ENCODE measurements at places on chromosomes 1 and 21.
A peak's percentile ranks its signal among the peaks of the same experiment; 100 is the strongest.

DNA sequence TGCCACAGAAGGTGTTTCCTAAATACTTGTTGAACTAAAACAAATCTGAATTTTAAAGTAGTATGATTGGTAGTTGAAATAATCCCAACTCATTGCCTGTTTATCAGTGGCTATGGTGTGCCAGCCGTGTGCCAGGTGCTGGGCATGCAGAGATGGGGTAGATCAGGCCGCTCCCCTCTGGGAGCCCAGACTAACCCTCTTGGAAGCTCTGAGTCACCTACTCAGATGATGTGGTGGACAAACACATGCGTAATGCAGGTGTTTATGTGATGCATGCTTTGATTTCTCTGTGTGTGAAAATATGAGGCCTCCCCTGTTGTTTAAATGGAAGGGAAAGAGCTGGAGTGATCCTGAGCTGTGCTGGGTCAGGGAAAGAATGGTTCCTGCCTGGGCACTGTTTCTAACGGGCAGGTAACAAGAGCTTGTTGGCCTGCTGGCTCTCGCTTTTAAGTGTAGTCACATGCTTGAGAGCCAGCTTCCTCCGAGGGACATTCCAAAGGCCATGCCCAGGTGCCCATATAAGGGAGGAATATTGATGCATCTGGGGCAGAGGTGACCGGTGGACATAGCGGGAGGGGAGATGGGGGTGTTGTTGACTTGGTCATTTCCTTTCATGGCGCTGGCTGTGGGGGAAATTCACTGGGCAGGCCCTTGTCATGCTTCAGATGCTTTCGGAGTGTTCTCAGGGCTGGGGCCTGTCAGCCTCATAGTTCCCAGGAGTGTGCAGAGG, 10.2 kb downstream of the MFN2 start:
- no peak for DNase-seq

GRCh38 chr1:20057886-20058420, 12.0 kb upstream of the PLA2G5 start:
- no peak for DNase-seq

GRCh38 chr21:43188181-43188580, 19.4 kb downstream of the CRYAA start:
- DNase-seq, result no peak

DNA sequence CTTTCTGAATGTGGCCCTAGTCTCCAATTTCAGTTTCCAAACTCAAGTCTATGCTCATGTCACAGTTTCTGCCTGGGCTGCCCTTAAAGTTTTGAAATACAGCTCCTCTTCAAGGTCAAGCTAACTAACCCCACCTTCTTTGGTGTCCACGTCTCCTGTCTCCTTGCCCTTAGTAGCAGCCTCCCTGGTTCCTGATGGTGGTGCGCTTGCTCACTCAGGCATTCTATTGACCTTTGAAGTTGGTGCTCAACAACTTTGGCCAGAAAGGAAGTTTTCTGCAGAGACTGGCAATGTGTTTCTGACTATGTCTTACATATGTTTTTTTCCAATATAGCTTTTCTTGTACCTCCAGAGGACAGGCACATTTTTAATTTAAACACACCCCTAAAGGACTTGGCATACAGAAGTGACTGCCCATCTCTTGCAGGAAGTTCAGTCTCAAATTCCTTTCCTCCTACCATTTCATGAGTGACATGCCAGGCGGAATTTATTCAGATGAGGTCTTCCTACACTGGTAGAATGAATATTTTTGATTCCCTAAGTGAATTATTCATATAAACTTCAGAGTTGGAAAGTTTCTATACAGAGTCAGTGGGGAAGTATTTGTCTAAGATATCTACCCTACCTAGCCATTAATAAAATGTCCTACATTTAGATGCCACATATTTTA, 364.3 kb upstream of the USP24 start:
- DNase-seq, result no peak

DNA sequence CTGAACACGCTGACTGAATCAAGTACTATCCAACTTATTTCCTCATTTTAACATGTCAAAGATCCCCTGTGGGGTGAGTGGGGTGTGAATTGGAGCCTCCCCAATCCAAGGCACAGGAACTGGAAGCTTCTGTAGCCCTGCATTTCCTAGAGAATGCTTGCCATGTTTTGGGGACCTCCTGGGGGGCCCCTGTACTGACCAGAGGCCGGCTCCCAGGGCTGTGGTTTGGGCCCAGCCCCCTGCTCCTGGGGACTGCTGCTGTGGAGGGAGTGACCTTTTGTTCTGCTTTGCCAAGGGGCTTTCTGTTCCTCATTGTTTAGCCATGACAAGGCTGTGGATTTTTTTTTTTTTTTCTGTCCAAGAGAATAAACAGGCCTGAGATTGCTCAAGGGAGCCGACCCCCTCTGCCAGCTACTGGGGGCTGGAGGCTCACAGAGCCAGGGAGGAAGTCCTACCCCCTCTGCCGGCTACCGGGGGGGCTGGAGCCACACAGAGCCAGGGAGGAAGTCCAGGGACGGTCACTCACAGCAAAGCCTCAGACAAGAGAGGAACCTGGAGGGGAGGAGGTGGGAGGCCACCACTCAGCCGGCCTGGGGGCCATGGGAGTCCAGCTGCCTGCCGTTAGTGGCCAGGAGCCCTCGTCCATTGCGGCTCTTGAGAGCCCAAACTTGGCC, 17.4 kb downstream of the TNFRSF1B start:
- no peak for DNase-seq

GRCh38 chr1:219778110-219778509, 150.2 kb downstream of the SLC30A10 start:
- DNase-seq, result no peak

- no peak for DNase-seq
Observed at GRCh38 chr1:17731460-17731859, 23.7 kb upstream of the ACTL8 start.

- DNase-seq, result no peak
Observed at GRCh38 chr1:15401391-15402055, 8.2 kb upstream of the EFHD2 start.

GRCh38 chr1:34696230-34696629, 58.6 kb upstream of the GJB5 start:
- no peak for DNase-seq

DNA sequence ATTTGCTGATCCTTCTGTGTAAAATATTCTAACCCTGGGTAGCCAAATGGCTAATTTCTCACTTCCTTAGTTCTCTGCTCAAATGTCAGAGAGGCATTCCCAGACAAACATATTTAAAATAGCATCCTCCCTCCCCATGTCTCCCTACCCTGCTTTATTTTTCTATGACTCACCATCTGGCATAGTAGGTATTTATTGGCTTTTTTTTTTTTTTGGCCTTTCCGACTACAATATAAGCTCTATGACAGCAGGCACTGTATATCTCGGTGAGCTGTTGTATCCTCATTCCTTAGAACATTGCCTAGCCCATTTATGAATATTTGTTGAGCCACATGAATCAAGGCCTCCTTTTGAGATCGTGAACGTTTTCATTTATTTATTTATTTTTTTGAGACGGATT, 1.5 kb upstream of the NEK7 start:
- no peak for DNase-seq

- DNase-seq, result peak; percentile 9
Observed at GRCh38 chr1:50873458-50874187, 86.4 kb downstream of the FAF1 start.

- no peak for DNase-seq
Observed at GRCh38 chr21:42340187-42341050, 10.4 kb downstream of the TFF2 start.

- no peak for DNase-seq
Observed at GRCh38 chr1:91526496-91526895, 25.8 kb downstream of the CDC7 start.

DNA sequence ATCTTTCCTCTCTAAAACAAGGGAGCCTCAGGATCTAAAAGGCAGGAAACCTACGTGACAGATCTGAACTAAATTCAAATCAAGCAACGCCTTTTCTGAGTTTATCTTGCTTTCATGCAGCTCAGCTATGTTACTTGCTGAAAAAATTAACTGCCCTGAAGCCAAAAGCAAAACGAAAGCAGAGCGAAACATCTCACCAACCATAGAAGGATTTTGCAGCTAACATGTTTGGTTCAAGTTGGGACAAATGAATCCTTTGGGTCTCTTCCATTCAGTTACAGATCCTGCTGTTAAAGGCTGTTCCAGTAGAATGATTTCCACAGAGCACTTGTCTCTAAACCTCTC, 482 bp downstream of the SLC2A5 start:
- no peak for DNase-seq

- no peak for DNase-seq
Observed at GRCh38 chr21:40054403-40054802, 187.2 kb downstream of the PCP4 start.

- DNase-seq, result no peak
Observed at GRCh38 chr21:39120876-39121599, 62.2 kb downstream of the PSMG1 start.

GRCh38 chr1:171911506-171911905, 70.2 kb downstream of the DNM3 start:
- DNase-seq, result no peak

- no peak for DNase-seq
Observed at GRCh38 chr1:240714568-240715292, 102.8 kb upstream of the GREM2 start.

DNA sequence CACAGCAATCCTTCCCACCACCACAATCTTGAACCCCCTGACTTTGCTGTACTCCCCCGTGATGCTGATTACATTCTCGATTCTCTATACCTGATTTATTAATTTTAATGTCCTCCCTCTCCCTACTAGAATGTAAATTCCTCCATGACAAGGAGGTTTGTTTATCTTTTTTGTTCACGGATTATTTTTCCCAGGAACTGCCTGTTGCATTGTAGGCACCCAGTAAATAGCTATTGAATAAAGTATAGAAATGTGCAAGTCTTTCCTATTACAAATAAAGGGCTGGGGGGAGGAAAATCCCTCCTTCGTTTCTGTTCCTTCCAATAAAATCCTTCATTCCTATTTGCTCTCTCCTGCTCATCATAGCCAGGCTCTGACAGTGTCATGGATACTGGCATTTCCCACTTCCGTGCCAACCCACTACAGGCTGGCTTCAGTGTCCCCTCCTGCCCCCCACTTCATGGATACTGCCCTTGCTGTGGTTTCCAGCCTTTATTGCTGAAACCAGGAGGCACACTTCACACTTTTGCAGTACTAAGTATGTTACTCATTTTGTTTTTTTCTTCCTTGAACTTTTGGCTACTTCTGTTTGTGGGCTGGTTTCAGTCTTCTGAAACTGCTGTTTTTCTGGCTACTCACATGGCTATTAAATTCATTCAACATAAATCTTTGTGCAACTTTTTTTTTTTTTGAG, 7.5 kb downstream of the KIF1B start:
- DNase-seq, result no peak

DNA sequence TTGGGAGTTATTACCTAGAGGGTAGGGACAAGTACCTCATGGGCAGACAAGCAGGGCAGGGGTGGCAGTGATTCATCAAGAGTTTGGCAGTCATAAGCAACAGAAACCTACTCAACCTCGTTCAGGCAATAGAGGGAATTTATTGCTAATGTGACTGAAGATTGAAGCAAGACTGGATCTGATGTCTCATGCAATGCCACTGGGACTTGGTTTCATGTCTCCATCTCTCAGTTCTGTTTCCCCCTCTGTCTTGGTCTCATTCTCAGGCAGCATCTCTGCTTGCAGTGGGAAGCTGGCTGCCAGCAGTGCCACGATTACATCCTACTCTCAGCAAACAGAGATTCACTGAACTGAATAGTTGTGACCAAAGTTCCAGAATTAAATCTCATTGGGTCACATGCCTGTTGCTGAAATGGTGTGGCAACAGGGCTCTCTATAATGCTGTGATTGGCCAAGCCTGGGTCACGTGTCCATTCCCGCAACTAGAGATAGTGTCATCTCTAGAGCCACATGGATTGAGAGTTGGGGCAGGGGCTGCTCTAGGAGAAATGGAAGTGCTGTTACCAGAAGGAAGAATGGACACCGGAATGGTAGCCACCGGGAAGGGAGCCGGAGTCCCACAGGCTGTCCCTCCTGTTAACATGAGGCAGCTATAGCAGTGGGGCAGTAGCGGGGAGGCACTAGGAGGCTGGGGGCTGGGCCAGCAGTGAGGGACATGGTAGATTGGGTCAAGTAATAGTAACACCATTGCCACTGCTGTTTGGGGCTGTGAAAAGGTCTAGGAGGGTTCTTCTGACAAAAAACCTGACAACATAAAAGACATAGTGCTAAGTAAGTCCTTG, 3.9 kb upstream of the CDC42 start:
- DNase-seq, result no peak

DNA sequence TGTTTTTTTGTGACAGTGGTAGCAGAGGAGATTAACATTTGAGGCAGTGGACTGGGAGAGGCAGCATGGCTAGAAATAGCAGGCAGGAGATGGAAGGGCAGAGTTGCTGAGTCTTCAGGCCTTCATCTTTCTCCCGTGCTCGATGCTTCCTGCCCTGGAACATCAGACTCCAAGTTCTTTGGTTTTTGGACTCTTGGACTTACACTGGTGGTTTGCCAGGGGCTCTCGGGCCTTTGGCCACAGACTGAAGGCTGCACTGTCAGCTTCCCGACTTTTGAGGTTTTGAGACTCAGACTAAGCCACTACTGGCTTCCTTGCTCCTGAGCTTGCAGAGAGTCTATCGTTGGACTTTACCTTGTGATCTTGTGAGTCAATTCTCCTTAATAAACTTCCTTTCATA, 24.2 kb upstream of the LEFTY2 start:
- DNase-seq, result no peak

DNA sequence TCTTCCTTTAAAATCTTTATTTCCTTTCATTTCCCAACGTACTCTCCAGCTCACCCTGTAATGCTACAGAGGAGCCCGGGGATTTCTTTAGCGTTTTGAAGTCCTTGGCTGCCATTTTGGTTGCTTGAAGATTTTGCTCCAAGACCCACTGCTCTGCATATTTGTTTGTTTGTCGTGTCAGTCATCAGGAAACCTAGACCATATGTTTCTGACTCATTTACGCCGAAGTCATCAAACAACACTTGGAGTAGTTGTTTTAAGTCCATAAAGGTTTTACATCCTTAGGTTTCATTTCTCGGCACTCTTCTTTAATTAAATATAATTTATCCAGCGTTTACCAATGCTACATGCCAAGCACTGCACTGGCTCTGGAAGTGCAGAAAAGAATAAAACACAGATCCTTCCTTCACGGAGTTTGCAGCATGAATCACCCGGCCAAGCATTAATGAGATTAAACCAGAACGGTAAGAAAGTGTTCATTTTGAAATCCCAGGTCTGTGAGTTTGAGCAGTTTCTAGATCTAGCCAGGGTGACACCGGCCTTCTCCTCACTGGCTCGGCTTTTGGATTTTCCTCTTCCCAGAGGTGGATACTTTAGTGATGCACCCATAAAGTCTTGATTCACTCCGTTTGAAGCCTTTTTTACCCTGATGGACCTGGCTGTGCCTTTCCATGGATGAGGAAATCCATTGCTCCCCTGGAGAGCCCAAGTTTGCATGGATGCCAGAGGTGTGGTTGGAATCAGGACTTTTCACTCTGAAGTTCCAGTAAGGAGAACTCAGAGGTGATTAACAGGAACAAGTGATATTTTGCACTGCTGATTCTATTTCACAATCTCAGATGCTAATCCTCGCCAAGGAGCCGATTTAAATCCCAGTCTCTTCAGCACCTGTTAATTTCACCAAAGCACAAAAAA, 109.3 kb downstream of the KAZN start:
- DNase-seq, result no peak

- no peak for DNase-seq
Observed at GRCh38 chr1:191371626-191372025, 786.6 kb upstream of the RGS18 start.

Data from stimulated activated naive CD4-positive, alpha-beta T cell (primary cell).